ENCODE measurements at places on chromosomes 12 and 14. TPM values are rescaled to one million over a fixed set of nuclear protein-coding genes. Genes with fewer than 3 reads are reported as not detected.

- DNase-seq, result peak; percentile 79
Observed at GRCh38 chr12:56634837-56635791, 5.0 kb upstream of the BAZ2A start.

GRCh38 chr12:88383405-88383804, 196.9 kb downstream of the KITLG start:
- DNase-seq, result no peak

- peak; percentile 66 for DNase-seq
Observed at GRCh38 chr14:38252066-38252710, 3.7 kb downstream of the CLEC14A start.

GRCh38 chr12:55996201-55996714, 818 bp upstream of the SUOX start:
- peak; percentile 80 for DNase-seq

- peak; percentile 79 for DNase-seq
Observed at GRCh38 chr12:119444462-119445044, 110.0 kb downstream of the CCDC60 start.

GRCh38 chr14:99540196-99541032, 59.2 kb downstream of the CCNK start:
- DNase-seq, result no peak

GRCh38 chr12:27158297-27158696, 75.9 kb upstream of the C12orf71 start:
- DNase-seq, result no peak

- no peak for DNase-seq
Observed at GRCh38 chr12:32191445-32191844, 84.8 kb downstream of the BICD1 start.

- DNase-seq, result no peak
Observed at GRCh38 chr12:4432878-4433744, 12.5 kb downstream of the FGF6 start.

Gene CLECL1
- not detected for total RNA-seq

Gene TAOK3
- total RNA-seq, result 13.7 TPM

Gene DNAI7
- total RNA-seq, result not detected

Gene PAPLN
- 16.3 TPM for total RNA-seq

Gene KDM2B
- 14.8 TPM for total RNA-seq

All from lung microvascular endothelial cell (primary cell).